ENCODE measurements at places on chromosomes 6 and 20. TPM values are rescaled to one million over a fixed set of nuclear protein-coding genes. Genes with fewer than 3 reads are reported as not detected.

DNA sequence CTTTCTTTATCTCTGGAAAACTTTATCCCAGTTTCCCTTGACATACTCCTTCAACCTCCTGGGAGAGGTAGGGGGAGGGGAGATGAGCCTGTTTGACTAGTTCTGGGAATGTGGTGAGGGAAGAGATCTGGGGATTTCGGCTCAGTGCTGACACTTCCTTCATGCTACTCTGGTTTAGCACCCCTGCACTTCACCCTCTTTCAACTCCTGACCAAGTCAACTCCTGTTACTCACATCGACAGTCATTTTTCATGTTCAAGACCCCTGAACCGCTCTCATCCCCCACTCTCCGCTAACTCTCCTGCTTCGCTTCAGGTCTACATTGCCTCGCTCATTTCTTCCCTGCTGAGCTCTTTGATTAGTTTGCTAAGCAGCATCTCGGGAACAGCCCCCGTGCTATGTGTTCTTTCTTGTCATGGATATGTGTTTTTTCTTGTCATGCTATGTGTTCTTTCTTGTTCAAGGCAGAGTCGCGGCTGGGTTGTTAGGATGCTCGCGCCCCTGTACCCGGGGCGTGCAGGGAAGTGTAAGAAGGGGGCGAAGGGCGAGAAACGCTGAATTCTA lies 16.6 kb upstream of the TRIM27 start:
- H3K4me1 ChIP-seq, result peaks cover 13% of the 10 kb centered on the region
- H3K27me3 ChIP-seq, result no peaks in the 10 kb centered on the region
- peak; percentile 53 for DNase-seq
- H3K27ac ChIP-seq, result peak overlapping the region; percentile 84
- H3K36me3 ChIP-seq, result no peaks in the 10 kb centered on the region

GRCh38 chr6:136728976-136729515 lies 63.2 kb downstream of the MAP3K5 start:
- no peak overlapping the region for H3K27ac ChIP-seq
- H3K27me3 ChIP-seq, result no peaks in the 10 kb centered on the region
- no peaks in the 10 kb centered on the region for H3K36me3 ChIP-seq
- no peak overlapping the region for H3K4me3 ChIP-seq
- DNase-seq, result no peak

Gene EPPIN
- not detected for total RNA-seq

DNA sequence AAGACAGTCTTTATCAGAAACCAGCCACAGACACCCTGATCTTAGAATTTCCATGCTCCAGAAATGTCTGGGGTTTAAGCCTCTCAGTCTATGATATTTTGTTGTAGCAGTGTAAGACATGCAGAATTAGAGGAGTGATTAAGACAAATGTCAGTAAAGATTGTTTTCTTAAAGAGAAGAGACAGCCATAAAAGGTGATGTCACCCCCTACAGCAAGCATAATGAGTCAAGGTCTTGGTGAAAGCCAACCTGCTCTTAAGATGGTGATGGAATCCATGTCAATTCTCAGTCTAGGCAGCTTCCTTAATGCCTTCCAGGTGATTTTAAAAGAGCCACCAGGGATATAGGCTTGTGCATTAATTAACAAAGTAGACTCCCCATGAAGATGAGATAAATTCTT lies 849.9 kb upstream of the EPHA7 start:
- H3K36me3 ChIP-seq, result no peaks in the 10 kb centered on the region
- H3K27ac ChIP-seq, result no peak overlapping the region
- no peaks in the 10 kb centered on the region for H3K27me3 ChIP-seq
- no peak overlapping the region for H3K4me3 ChIP-seq
- DNase-seq, result no peak

Gene IRF4
- total RNA-seq, result 4.7 TPM

GRCh38 chr6:158284007-158284875 lies 28.0 kb upstream of the TULP4 start:
- no peak overlapping the region for H3K4me3 ChIP-seq
- no peaks in the 10 kb centered on the region for H3K36me3 ChIP-seq
- H3K27me3 ChIP-seq, result no peaks in the 10 kb centered on the region
- no peak for DNase-seq
- H3K4me1 ChIP-seq, result peaks cover 15% of the 10 kb centered on the region

GRCh38 chr20:64188682-64189529 lies 24.7 kb downstream of the MYT1 start:
- no peak overlapping the region for H3K27ac ChIP-seq
- H3K4me3 ChIP-seq, result no peak overlapping the region
- H3K36me3 ChIP-seq, result no peaks in the 10 kb centered on the region
- no peaks in the 10 kb centered on the region for H3K4me1 ChIP-seq
- H3K27me3 ChIP-seq, result no peaks in the 10 kb centered on the region
- DNase-seq, result no peak

DNA sequence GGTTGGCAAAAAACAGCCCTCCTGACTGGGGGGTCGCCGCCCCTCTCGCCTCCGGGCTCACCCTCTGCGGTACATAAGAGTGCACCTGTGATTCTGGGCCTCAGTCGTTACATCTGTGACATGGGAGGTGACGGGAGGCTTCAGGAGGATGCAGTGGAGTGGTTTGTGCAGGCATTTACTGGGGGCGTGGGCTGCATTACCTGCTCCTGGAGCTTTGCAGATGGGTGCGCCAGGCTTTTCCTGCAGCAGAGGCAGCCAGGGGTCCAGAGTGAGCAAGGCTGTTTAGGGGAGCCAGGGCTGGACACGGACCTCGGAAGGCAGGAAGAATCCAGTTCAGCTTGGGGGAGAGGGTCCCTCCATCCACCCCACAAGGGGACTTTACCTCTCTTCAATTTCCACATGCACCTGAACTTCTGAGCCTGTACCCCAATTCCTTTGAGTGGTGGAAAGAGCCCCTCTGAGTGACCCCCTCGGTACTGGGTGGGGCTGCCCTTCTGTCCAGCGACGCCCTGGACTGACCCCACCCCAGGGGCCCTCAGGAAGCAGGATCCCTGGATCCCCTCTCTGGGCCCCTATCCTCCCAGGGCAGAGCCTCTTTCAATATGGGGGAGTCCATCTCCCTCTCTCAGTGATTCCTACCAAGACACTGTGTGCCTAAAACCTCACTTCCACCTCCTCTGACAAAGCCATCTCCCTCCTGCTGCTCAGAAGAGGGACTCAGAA lies 134.0 kb downstream of the TAF4 start:
- no peaks in the 10 kb centered on the region for H3K36me3 ChIP-seq
- no peak for DNase-seq
- no peak overlapping the region for H3K27ac ChIP-seq
- H3K4me1 ChIP-seq, result no peaks in the 10 kb centered on the region
- H3K4me3 ChIP-seq, result no peak overlapping the region

DNA sequence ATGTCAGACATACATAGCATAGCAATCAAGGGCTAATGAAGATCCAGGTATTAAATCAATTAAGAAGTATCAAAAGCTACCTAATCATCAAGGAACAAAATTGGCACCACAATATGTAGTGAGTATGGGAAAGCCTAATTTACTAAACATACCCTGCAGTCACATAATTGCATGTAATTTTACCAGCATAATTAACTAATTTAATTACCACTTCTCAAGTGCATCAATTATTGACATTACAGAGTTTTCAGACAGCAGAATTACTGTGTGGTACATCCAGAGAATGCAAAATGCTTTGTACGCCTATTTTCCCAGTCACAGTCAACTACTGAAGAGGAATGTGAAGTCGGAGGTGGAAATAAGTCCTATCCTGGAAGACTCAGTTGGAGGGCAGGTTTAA lies 279.0 kb upstream of the ID4 start:
- no peaks in the 10 kb centered on the region for H3K27me3 ChIP-seq
- H3K27ac ChIP-seq, result no peak overlapping the region
- H3K36me3 ChIP-seq, result no peaks in the 10 kb centered on the region
- no peaks in the 10 kb centered on the region for H3K4me1 ChIP-seq
- no peak overlapping the region for H3K4me3 ChIP-seq

DNA sequence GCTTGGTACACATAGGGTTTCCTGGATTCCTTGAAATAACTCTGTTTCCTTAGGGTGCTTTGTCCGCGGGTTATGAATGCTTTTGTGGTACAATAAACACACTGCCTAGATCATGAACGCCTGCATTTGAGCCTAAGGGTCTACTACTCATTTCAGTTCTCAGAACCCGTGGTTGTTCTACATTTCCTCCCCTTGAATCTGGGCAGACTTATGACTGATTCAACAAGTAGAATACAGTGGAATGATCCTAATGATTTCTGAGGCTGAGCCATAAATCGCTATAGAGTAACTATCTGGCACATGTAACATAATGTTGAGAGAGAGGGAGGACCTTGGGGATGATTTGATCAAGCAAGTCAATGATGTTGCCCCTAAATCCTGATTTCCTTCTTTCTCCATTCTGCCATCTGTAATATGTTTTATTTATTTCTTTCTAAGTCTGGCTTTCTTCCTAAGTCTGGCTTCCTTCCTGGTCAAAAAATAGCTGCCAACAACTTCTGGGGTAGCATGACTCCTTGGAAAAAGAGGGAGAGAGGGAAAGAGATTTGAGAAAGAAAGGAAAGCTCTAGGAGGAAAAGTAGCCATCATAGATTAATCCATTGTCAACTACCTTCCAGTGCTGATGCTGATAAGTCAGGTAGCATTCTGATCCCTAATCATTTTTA lies 23.0 kb downstream of the ABRACL start:
- H3K27ac ChIP-seq, result no peak overlapping the region
- no peak overlapping the region for H3K4me3 ChIP-seq
- no peak for DNase-seq
- no peaks in the 10 kb centered on the region for H3K36me3 ChIP-seq
